ENCODE measurements at places on chromosomes 13 and 19.

- DNase-seq = no peak
Measured at GRCh38 chr13:19567820-19568534, 6.6 kb upstream of the TPTE2 start.

- no peak for DNase-seq
Measured at GRCh38 chr13:101360525-101360924, 55.8 kb downstream of the NALCN start.

DNA sequence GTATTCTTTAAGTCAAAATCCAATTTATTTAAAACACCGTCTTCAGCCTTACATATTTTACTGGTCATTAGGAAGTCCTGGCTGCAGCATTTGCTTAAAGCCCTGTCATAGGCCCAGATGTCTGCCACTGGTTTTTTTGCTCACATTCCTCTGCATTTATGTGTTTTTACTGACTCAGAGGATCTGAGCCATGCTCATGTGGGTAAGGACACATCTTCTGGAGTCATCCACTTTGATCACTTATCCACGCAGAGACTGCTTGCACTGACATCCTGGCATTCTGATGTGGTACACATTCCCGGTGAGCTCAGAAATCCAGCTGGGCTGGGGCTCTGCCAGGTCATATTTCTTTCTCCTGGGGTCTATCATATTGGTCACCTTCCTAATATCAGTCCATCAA lies 531.7 kb upstream of the ARGLU1 start:
- no peak for DNase-seq

GRCh38 chr19:15463861-15464371 lies 428 bp downstream of the RASAL3 start:
- DNase-seq = peak; percentile 73

- DNase-seq = no peak
Measured at GRCh38 chr19:44050740-44051649, 841 bp upstream of the ZNF223 start.

- no peak for DNase-seq
Measured at GRCh38 chr19:35973487-35973886, 21.5 kb upstream of the SDHAF1 start.

Data from activated T-helper 1 cell treated with Interleukin-2 at 50 U/mL for 16 hours (primary cell).